Chondrocyte (in vitro differentiated cells): ENCODE measurements at places on chromosomes 3 and 15.

- no peak for DNase-seq
These were observed 440.6 kb downstream of the MCTP2 start for GRCh38 chr15:94671858-94672532.

- no peak for DNase-seq
These were observed 77.5 kb upstream of the PRR23C start for GRCh38 chr3:139122221-139122581.

- no peak for DNase-seq
These were observed 1.5 kb downstream of the SNRPN start for GRCh38 chr15:24956111-24956838.

DNA sequence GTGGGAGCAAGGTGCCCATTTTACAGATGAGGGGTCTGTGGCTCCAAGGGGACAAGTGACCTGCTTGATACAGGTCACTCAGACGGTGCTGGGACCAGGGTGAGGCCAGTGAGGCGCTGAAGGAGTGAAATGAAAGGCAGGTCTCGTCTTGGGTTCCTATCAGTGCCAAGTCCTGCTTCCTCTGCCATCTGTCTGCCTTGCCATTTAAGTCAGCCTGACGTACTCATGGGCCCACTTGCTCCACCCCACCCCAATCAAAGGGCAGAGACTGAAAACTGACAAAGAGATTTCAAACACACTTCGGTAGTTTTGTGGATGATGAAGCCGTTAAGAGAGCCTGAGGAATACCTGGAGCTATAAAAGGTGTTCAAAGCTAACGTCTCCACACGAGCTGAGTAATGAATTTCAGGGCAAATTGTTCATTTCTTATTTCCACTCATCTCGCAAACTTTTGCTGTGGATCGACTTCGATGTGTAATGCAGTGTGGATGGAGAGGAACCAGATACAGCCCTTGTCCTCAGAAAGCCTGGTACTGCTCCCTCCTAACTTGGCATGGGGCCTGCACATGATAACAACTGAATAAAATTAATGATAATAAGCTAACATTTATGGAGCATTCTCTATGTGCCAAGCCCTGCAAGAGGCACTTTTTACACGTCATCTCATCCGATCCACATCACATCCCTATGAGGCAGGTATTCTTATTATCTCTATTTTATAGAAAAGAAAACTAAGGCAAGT, 36.6 kb downstream of the ATP2B2 start:
- no peak for DNase-seq

GRCh38 chr3:17749705-17750293, 7.4 kb upstream of the TBC1D5 start:
- DNase-seq: no peak

DNA sequence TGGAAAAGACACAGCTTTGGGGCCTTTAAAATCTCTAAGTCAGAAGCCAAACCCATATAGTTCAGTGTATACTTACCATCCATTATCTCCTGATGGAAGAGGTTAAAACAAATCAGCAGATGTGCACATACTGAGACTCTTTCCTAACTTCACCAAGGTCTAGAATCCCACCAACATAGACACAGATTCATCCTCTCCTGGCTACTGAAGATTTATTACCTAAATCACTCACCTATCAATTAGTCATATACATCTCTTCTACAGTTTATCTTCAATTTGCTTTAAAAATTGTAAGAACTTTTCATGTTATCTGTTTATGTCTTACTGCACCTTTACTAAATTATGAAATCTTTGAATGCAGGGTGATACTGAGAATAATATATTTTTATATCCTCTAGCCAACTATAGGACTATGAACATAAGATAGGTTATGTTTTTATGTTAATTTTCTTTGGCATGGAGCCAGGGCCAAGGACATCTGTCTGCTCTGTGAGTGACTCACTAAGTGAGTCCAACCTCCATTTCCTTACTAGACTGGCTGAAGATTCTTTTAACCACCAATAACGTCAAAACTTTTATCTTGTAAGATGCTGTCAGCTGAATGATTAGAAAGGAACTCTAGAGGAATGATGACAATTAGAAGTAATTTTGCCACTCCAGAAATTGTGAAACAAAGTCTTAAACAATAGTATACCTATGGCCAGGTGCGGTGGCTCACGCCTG, 397.6 kb downstream of the FOXP1 start:
- DNase-seq: no peak

GRCh38 chr3:40886660-40887425, 312.5 kb upstream of the CTNNB1 start:
- DNase-seq: no peak

GRCh38 chr3:162699291-162699690, 1202.7 kb downstream of the OTOL1 start:
- no peak for DNase-seq

- no peak for DNase-seq
These were observed 164.1 kb upstream of the LRRFIP2 start for GRCh38 chr3:37338500-37338899.

- no peak for DNase-seq
These were observed 31.2 kb downstream of the ATG3 start for GRCh38 chr3:112530573-112530972.
